ENCODE measurements at places on chromosomes 12 and 14.

DNA sequence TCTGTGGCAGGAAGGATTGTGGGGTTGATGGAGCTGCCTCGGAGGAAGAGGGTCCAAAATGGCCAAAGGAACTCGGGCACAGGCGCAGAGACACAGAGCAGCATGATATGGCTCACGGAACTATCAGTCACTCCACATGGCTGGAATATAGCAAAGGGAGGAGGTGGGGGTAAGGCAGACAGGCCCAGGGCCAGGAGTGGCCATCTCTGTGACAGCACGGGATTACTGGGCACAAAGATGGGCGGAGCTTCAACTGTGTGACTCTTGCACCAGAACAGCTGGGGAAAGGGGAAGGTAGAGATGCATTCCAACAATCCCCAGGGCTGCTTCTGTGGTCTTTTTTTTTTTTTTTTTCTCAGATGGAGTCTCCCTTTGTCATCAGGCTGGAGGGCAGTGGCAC lies 24.8 kb upstream of the EML1 start:
- DNase-seq: no peak

- DNase-seq: no peak
These were observed 11.5 kb downstream of the ADGRD1 start for GRCh38 chr12:130965214-130965613.

DNA sequence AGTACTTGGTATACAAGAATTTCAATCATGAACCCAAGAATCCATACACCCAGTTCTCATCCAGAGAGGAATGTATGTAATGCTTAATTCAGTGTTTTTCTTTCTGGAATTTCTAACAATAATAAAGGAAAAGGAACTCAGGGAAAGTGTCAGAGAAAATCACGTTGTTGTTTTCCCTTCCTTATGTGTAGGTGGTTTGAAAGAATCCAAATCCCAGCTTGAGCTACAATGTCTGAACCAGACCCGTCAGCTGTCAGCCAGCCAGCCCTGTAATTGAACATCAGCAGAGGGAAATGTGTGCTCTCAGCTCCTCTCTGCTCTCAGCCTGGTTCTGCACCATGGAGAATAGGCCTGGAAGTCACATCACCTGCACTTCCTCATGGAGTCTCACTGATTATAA lies 126.5 kb downstream of the TMEM30B start:
- DNase-seq: no peak

- no peak for DNase-seq
These were observed 82.7 kb downstream of the BEGAIN start for GRCh38 chr14:100504372-100505078.

DNA sequence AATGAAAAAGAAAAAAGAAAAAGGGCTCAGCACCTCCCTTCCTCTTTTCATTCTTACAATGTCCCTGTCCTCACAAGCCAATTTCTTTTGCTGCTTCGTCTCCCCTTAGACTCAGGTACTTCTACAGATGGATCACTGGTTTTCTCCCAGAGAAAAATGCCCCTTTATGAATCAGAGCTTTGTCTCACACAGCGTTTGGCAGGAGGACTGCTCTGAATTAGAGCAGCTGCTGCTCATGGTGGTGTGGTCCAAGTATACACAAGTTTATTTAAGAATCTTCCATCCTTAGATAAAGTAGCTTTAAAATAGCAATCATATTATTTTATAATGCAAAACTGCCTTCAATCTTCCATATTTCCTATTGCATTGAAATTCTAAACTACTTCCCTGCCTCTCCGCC lies 80.3 kb downstream of the SLC8A3 start:
- DNase-seq: no peak

DNA sequence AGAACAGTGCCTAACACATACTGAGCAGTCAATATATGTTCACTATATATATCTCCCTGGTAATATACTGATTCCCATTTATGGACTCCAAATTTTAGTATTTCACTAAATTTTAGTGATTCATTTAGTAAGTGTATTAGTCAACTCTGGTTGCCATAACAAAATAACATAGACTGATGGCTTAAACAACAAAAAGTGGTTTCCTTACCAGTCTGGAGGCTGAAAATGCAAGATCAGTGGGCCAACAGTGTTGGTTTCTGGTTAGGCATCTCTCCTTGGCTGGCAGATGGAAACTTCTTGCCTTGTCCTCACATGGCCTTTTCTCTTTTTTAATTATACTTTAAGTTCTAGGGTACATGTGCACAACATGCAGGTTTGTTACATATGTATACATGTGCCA lies 28.7 kb downstream of the SIX6 start:
- DNase-seq: no peak

GRCh38 chr14:72904840-72905561 lies 11.1 kb upstream of the DPF3 start:
- DNase-seq: peak; percentile 54

- no peak for DNase-seq
These were observed 186.9 kb upstream of the CNTN1 start for GRCh38 chr12:40505327-40505726.

DNA sequence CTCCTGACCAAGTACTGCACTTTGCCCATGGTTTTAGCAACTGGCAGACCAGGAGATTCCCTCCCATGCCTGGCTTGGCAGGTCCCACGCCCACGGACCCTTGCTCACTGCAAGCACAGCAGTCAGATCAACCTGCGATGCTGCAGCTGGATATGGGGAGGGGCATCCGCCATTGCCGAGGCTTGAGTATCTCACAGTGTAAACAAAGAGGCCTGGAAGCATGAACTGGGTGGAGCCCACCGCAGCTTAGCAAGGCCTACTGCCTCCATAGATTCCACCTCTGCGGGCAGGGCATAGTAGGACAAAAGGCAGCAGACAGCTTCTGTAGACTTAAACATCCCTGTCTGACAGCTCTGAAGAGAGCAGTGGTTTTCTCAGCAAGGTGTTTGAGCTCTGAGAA lies 479.8 kb downstream of the FUT8 start:
- peak; percentile 57 for DNase-seq

DNA sequence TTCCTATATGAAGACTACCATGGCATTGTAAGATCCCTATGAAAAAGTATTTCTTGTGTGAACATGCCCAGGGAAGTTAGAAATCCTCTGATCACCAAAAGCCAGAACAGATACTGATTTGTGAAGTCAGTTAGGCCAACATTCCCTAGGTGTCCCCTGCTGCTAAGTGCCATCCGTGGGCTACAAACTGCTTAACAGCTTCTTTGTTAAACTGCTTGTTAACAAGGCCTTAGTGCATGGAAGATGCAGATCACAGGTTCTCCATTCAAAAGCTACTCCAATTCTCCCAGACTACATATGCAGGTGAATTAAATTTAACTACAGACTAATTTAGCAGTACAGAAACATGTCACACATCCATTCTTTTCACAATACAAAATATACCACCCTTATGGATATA lies 108.2 kb downstream of the PRICKLE1 start:
- DNase-seq: no peak

- no peak for DNase-seq
These were observed 916.8 kb downstream of the GALC start for GRCh38 chr14:87076146-87076545.
